ENCODE measurements at places on chromosomes 1 and 21.

- DNase-seq, result no peak
These were observed 832.8 kb downstream of the NCAM2 start for GRCh38 chr21:21831036-21831435.

GRCh38 chr21:29261555-29262540 is 36.9 kb upstream of the BACH1 start:
- no peak for DNase-seq

DNA sequence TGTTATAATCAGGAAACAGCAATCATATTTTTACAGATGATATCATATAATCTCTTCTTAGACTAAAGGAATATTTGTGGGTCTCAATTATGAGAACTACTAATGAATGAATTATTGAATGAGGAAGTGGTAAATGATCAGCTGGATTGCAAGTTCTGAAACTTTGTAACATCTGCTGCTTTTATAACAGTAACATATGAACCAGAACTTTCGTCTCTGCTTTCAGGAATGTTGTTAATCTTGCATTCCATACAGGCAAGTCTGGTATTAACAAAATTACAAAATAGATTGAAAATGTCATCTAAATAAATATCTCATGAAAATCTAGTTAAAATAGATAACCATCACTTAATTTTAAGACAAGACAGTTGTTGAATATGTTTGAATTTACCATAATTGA is 110.5 kb upstream of the COL11A1 start:
- no peak for DNase-seq

GRCh38 chr1:171637928-171638576 is 14.4 kb downstream of the MYOC start:
- DNase-seq, result no peak

GRCh38 chr1:78464449-78464891 is 26.3 kb upstream of the PTGFR start:
- no peak for DNase-seq

GRCh38 chr1:186754542-186755145 is 74.1 kb upstream of the PLA2G4A start:
- no peak for DNase-seq

GRCh38 chr1:167161762-167162161 is 58.9 kb upstream of the POU2F1 start:
- DNase-seq, result no peak

- no peak for DNase-seq
These were observed 182.5 kb downstream of the ZC3H11B start for GRCh38 chr1:219430419-219430818.

DNA sequence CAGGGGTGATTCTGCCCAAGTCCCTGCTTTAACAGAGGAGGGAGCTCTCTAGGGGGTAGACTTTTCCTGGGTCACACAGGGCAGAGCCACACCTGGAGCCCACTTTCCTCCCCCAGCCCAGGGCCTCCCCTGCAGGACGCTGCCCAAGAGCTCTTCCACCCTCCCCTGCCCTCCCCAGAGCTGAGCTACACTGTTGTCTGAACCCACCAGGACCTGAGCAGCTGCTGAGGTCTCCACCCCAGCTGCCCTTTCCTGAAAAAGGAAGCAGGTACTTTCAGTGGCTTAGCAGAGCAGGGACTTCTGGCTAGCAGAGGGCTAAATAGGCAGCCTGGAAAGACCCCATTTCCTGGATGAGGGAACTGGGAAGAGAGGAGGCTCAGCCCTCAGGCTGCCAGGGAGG is 169.3 kb upstream of the ETV3 start:
- DNase-seq, result no peak

- no peak for DNase-seq
These were observed 122.7 kb upstream of the POGK start for GRCh38 chr1:166716620-166717019.

DNA sequence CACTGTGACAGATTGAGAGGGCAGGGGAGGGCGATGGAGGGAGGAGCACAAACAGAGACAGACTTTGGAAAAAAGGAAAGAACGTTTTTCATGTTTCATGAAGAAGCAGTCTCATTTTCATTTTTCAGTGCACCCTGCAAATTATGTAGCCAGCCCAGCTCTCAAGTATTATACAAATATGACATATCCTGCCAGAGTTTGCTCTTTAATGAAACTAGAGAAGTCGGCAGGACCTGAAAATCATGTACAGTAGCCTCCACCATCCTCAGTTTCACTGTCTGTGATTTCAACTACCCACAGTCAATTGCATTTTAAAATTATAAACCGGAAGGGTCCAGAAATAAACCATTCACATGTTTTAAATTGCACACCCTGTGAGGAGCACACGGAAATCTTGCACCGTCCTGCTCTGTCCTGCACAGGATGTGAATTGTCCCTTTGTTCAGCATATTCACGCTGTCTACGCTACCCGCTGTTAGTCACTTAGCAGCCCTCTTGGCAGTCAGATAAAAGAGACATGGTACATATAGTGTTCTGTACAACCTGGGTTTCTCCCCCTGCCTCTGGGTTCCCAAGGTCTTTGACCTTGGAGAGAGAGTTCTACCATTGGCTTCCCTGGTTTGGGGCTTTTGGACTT is 13.6 kb upstream of the ADARB1 start:
- no peak for DNase-seq

GRCh38 chr1:184632415-184633175 is 122.1 kb downstream of the EDEM3 start:
- DNase-seq, result no peak

- no peak for DNase-seq
These were observed 53.6 kb upstream of the SSX2IP start for GRCh38 chr1:84743896-84744295.

- DNase-seq, result no peak
These were observed 239.0 kb downstream of the SDCCAG8 start for GRCh38 chr1:243494741-243495431.

DNA sequence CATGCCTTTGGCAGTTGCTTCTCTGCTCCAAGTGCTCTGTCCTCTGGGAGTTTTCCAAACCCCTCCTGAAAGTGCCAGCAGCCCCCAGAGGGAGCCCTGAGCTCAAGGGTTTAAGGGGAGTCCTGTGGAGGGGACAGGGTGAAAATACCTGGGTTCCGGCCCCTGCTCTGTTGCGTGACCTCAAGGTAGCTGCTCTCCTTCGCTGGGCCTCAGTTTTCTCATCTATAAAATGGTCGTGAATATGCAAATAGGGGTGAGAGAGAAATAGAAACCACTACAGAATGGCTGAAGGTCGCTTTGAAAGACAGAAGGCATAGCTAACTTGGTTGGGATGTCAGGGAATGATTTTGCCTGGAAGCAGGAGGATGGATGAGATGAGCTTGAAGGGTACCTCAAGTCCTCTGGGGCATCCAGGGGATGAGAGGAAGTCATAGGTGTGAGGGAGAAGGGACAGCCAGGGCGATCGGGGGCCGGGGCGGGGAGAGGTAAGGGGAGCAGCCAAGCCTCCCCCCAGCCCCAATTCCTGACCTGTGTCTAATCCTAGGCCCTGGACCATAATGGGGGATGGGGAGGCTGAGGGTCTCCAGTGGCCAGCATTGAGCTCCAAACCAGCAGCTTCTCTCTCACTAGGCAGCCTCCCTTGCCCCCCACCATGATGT is 12.4 kb downstream of the IFFO2 start:
- no peak for DNase-seq

DNA sequence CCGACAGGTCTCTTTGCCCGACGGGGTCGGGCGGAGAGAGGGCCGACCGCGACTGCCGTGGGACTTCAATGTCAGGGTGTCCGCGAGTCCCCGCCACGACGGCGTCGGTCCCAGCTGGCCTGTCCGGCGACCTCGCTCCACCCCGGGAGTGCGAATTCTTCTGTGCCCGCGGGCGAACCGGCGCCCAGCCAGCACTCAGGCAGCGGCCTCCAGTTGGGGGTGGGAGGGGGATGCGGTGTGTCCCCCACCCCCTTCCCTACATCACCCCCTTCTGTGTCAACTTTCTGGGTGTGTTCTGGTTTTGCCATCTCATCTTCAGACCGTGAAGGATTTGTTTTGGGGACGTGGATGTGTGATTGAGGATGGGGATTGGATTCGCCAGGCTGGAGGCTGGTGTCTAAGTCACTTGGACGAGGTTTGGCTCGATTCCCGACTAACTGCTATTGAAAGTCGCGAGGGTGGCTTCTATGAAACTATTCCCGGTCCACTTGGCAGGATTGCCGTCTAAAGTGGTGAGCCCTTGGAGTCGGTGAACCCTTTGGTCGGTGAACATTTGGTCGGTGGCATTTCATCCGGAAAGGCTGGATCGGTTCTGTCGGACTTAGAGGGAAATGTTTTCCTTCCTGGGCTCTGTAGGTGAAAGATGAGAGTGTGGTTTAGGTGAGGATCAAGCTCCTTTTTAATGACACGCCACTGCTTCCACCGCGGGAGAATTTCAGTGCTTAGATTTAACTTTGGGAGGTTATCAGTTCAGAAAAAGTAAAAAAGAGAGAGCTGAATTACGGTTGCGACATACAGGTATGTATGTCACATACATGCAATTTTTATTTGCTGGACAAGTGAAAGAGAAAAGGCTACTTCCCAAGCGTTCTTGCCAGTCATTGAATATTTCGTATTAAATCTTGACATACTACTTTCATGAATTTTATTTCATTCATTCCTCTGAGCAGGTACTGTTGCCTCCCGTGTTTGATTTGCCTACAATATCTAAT is 771 bp downstream of the ABCD3 start:
- DNase-seq, result no peak

DNA sequence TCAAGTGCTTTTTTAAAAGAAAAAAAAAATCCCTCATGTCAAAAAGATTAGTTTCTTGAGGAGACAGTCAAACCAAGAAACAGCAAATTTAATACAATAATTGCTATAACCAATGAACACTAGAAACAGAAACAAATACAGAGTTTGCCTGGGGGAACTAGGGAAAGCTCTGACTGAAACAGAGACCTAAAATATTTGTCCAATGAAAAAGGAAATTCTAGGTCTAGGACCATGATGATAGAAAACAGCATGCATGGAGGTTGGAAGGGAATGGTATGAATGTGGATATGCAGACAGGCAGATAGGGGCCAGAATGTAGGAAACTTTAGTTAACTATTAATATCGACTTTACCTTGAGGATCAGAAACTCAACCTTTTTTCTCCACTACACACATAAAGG is 31.4 kb downstream of the RNF115 start:
- DNase-seq, result no peak

DNA sequence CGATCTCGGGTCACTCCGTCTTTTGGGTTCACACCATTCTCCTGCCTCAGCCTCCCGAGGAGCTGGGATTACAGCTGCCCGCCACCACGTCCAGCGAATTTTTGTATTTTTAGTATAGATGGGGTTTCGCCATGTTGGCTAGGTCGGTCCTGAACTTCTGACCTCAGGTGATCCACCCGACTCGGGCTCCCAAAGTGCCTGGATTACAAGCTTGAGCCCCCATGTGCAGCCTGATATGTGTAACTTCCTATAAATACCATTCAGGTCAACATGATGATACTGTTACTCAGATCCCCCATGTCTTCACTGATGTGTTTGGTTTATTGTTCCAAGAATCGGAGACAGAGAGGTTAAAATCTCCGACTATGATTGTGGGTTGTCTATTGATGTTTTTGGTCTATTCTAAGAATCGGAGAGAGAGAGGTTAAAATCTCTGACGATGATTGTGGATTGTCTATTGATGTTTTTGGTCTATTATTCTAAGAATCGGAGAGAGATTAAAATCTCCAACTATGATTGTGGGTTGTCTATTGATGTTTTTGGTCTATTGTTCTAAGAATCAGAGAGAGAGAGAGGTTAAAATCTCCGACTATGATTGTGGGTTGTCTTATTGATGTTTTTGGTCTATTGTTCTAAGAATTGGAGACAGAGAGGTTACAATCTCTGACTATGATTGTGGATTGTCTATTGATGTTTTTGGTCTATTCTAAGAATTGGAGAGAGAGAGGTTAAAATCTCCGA is 17.0 kb downstream of the C1orf159 start:
- no peak for DNase-seq

DNA sequence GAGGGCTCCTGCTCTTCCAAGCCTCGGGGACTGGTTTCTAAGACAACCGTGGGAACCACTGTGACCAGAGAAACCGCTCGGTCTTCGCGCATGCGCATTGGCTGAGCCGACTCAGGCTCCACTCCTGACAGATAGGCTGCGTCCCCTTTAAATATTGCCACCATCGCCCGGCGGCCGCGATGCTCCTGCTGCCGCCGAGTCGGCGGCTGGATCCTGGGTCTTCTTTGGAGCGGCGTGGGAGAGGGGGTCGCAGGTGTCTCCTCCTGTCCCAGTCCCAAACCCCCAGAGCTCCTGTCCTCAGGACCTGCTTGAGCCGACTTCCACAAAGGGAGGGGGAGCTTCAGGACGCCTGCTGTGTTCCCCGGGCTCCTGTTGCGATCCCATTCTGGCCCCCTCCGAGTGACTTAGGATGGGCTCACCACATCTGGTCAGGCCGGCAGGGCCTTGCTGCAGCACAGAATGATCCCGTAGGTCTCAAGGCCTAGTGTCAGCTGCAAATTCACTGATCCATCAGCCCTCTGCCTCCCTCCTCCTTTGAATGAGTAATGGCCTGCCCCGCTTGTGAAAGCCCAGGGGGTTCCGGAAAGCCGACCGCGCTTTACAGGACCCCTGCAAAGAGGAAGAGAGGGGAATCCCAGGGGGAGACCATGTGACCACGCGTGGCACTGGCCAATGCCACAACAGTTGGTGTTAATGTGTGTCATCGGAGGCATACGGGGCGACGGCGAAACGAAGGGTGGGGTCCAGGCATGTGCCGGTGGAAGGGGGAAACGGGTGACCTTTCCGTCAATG is 683.2 kb upstream of the TPTE start:
- no peak for DNase-seq

DNA sequence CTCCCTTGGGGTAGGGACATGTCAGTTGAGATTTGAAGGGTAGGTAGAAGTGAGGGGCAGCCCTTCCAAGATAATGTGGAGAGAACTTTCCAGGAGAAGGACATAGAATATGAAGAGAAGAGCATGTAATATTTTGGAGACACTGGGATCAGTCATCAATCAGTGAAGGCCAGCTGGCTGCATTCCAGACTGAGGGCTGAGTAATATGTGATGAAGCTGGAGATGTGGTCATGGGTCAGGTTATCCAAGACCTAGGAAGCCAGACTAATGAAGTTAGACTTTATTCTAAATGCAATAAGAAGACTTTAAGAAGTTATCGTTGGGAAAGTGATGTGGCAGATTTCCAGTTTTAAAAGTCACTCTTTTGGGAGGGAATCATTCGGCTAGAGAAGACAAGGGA is 262.0 kb downstream of the HMCN1 start:
- no peak for DNase-seq

DNA sequence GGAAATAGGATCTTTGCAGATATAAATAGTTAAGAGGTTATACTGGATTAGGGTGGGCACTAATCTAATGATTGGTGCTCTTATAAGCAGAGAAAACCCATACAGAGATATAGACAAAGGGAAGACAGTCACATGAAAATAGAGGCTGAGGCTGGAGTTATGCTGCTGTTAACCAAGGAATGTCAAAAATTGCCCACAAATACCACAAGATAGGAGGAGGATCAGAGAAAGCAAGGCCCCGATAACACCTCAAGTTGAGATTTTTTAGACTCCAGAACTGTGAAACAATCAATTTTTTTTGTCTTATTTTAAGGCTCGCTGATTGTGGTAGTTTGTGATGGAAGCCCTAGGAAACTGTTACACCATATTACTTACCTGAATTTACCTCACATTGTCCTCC is 513.2 kb downstream of the COL11A1 start:
- no peak for DNase-seq
